Suppressor macrophage treated with lipopolysaccharide for 1 hour (primary cell): ENCODE measurements at places on chromosomes 12 and 14.

DNA sequence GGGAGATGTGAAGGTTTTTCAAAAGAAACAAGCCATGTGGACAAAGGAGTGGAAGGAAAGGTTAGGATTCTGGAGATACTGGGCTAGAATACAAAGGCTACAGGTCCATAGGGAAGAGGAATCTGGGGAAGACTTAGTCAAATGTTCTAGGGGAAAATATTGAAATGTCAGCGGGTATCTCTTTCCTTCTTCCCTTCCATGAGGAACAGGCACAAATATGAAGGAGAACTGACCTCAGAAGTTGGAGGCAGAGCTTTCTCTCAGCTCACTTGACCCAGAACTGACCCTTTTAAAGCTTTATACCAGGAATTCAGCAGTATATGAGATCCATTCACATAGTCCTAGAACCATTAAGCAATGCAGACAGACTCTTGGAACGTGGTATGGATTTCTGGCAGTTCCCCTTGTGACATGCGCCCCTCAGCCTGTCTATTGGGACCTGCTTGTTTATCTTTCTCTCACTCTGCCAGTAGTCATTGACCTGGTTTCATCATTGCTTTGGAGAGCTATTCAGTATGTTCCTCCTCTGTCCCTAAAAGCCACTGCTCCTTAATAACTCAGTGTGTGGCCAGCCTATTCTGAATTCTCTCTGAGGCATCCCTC lies 43.0 kb upstream of the GSG1 start:
- DNase-seq: peak; percentile 85

GRCh38 chr14:22839159-22839779 lies 2.9 kb downstream of the MMP14 start:
- no peak for DNase-seq

- DNase-seq: no peak
Measured at GRCh38 chr14:67268426-67269150, 27.4 kb downstream of the PALS1 start.

GRCh38 chr12:15322164-15323061 lies at the start of gene PTPRO:
Gene PTPRO (plus strand): TSS chr12:15322508.
- no peak for DNase-seq

DNA sequence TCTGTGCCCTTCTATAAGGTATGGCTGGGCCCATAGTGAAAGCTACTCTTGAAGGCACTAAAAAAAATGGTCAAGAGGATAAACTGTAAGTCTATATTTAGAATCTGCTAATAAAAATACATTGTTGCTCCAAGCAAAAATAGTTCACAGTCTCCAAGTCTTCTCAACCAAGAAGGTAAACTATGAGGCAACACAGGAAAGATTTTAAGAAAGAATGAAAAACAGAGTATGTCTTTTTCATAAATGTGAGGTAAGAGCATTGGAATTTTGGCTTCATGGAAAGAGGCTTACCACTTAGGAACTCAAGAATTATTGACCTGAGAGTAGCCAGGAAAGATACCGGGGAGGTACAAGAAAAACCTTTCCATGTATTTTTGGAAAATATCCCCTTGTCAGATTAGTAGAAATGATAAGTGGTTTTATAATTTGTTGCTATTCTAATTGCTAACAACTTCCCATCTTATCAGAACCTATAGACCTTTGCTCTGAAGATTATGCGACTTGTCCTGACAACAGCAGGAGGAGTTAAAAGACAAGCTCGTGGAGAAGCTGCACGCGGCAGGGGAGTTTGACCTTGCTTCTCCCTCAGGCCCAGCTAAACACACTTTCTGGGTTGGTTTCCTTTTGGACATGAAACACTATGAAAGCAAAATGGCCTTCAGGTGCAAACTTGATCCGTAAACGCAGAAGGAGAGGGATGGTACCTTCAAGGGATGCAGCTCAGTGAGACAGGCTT lies 238.1 kb downstream of the FOXN3 start:
- no peak for DNase-seq

GRCh38 chr14:104228221-104228620 lies 89.8 kb downstream of the KIF26A start:
- DNase-seq: no peak
